Fibroblast of lung (primary cell): ENCODE measurements at places on chromosomes 2 and 18.

- DNase-seq: no peak
These were observed 167.8 kb downstream of the CELF4 start for GRCh38 chr18:37397814-37398213.

GRCh38 chr18:31329787-31330438 lies 12.0 kb downstream of the DSG1 start:
- DNase-seq: no peak

- DNase-seq: peak; percentile 62
These were observed 61.3 kb upstream of the RAPGEF4 start for GRCh38 chr2:172674034-172674967.

GRCh38 chr2:4964579-4964978 lies 727.6 kb upstream of the SOX11 start:
- DNase-seq: no peak

DNA sequence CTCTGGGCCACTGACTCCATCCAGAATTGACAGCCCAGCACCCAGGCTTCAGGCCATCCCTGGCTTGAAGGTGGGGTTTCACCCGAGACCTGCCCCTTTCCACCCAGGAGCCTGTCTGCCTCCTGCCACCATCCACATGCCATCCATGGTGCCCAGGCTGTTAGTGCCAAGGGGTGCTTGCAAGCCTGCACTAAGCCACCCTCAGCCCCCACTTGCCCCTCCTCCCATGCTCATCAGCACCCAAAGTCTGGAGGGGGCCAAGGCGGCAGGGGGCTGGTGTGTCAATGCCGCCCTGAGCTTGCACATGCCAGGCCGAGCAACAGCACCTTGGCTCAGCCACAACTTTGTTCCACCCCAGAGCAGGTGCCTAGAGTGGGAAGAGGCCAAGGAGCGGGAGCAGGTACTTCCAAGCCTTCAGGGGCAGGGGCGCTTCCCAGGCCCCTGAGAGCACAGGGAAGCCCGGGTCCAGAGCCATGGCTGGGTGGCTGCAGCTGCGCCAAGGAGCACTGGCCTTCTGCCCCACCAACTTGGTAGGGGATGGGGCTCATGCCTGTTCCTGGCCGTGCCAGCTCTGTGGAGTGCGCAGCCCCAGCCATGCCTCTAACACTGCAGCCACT lies 12.0 kb downstream of the SRD5A2 start:
- DNase-seq: no peak

GRCh38 chr18:833197-833596 lies 21.2 kb upstream of the YES1 start:
- no peak for DNase-seq

GRCh38 chr2:217833439-217833838 lies 169.4 kb downstream of the TNS1 start:
- no peak for DNase-seq

DNA sequence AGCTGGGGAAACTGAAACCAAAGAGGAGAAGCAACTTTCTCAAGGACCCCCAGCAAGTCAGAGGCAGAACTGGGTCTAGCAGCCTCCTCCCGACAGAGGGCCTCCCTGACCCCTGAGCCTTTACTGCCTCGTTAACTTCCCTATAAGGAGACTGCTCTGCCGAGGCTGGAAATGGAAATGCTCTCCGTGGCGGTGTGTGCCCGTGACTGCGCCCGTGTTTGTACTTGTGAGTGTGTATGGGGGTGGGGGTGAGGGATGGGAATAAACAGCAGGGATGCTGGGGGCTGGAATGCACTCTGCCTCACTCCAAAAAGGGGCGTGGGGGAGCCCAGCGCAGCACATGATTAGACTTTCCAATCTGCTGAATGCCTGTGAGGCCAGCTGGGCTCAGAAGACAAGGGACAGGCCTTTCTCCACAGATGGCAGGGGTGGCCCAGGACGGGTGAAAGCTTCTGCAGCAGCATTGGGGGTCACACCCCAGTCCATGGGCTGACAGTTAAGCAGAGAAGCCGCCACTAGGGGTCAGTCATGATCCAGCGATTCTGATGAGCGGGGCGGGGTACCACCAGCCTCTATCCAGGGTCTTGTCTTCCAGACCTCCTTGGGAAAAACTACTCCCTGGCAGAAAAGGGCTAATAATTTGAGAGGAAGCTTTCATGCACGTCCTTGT lies 26.8 kb downstream of the MPHOSPH10 start:
- peak; percentile 12 for DNase-seq
